NCI-H1417 treated with DMSO at 0.1 percent for 48 hours (cell line): ENCODE measurements at places on chromosomes 1 and 21.

DNA sequence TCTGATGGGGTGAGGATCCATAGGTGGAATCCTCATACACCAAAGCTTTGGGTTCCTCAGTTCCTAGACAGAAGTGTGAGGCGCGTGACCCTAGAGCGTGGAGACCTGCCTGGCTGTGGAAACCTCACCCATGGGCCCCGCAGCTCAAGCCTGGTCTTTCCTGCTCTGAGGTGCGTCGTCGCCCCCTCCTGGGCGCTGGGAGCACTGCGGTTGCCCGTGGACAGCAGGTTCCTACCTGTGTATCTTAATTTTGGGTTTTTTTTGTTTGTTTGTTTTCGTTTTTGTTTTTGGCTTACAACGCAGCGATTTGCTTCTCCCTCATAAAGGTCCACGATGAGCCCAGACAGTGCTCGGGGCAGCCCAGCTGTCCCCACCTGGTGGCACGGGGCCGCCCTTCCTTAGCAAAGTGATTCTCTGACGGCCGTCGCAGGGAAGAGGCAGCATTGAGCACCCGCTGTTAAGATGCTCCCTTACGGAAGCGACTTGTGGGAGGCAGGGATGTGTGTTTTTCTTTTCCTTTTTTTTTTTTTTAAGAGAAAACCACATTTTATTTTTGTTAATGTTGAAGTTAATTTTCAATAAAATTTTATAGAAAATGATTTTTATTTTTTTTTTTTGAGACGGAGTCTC is 36.5 kb upstream of the TRAPPC10 start:
- peak; percentile 7 for DNase-seq

DNA sequence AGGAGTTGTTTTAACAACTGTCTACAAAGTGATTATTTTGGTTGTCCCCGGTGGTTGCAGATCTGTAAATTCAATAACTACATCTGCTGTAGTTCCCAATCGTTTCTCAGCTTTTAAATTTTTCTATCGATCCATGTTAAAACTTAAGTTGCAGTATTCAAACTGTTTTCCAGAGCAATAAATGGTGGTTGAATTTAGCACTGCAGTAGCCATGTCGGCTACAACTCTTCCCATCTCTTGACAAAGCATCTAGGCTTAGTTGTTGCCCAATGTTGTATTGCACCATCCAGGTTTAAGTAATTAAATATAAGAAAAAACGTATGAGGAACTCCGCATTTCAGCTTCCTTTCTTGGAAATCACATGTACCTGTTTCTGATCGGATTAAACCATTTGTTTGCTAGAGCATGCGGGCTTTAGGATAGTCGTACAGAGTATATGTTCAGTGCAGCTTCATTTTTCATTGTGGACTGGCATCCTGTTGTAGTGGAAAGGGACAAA is 996 bp downstream of the CNIH4 start:
- DNase-seq = no peak

DNA sequence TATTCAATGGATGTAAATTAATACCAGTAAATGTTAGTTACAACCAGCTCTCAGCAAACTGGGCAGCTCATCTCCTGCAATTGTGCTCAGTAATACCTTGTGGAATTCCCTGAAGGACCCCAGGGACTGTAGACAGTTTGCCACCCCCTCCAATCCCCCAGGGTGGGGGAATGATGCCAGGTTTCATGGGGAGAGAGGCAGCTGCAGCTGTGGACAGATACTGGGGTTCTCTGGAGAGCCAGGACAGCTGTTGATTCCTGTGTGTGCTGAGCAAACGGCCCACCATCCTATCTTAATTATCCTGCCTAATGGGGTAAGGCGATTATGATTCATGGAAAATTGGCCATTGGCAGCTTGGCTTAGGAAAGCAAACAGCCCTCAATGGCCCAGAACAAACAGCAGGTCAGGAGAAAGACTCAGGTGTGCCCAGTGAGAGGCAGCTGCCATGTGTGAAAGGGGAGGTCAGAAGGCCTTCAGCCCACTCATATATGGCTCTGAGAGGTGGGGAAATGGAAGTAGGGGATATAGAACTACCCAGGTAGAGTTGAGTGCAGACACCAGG is 148.9 kb upstream of the CTTNBP2NL start:
- DNase-seq = peak; percentile 32

GRCh38 chr1:241677201-241677600 is 25.1 kb downstream of the WDR64 start:
- no peak for DNase-seq

DNA sequence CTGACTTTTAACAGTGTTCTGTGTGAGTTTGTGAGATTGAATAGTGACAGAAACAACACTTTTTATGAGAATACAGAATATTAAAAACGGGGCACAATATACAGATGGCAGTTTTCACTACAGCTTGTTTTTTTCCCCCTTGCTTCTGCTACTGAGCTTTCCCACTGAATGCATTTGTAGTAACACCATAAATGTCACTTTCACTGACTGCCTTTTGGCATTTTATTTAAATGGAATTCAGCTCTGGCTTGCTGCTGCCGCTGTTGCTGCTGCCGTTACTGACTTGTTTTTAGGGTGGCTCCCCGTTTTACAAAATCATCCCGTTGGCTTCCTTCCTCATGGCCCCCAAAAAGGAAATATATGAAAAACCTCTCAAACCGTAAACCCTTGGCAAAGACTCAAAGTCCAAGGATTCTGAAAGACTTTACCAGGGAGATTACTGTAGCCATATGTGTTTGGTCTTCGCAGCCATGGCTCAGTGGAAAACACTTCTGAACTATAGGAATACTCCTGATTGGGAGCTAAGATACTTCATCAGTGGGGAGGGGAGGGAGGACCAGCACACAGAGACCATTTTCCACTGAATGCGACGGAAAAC is 151.0 kb downstream of the NUF2 start:
- no peak for DNase-seq

DNA sequence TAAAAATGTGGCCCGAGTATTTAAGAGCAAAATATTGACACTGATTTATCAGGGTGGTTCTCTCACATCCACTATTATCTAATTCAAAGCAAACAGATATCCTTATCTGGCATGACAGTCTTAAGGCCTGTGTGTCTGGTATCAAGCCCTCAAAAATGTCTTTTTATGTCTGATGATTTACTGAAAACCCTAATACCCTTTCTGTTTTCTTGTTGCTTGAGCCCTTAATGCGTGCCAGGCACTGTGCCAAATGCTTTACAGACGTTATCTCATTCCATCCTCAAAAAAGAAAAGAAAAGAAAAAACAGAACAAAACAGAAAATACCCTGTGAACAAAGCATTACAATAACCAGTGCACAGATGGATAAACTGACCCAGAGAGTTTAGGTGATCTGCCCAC is 5.7 kb downstream of the DUSP23 start:
- DNase-seq = no peak

DNA sequence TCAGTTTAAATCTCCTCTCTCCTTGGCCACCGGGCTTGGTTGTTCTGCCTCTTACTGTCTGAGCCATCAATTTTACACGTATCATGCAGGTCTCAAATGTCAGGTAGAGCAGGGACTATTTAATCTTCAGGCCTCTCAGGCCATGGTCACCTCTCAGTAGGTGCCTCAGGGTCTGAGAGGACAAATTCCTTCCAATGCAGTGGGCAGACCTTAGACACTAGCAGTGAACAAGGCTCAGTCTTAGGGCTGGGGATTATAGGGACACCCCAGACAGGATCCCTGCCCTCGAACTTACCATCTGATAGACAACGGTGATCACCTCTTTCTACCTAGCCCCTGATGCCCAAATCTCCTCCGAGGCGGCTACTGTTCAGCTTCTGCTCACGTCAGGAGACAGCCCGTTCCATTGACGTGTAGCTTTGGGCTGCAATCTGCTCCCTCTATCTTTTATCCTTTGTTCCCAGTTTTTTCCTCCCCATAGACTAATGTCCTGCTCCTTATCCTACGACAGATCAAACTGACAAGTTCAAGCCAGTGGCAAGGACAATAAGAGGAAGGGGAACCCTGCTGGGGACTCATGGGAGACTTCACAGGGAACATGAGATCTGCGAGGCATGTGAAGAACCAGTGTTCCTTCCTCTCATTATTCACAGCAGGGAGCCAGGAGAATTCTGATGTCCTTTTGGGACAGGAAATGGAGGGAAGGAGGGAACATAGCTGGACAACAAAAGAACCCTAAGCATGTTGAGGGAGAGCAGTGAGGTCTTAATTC is 1.4 kb upstream of the MYOG start:
- no peak for DNase-seq

- DNase-seq = no peak
Measured at GRCh38 chr1:184792450-184792969, 37.9 kb upstream of the EDEM3 start.

DNA sequence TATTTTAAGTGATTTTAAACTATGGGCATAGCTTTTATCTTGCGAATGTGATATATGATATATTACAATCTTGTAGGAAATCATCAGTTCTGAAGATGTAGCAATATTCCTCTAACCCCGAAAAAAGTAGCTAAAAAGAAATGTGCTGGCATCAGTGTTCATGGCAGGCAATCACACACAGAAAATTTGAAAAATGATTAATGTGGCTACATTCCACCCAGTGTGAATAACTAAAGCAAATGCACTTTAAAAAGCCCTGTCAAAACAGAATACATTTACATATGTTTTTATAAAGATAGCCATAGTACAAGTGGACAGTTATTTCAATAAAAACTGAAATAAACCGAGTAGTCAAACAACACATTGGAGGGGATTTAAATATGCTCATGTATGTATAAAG is 260.2 kb downstream of the HHAT start:
- DNase-seq = no peak

DNA sequence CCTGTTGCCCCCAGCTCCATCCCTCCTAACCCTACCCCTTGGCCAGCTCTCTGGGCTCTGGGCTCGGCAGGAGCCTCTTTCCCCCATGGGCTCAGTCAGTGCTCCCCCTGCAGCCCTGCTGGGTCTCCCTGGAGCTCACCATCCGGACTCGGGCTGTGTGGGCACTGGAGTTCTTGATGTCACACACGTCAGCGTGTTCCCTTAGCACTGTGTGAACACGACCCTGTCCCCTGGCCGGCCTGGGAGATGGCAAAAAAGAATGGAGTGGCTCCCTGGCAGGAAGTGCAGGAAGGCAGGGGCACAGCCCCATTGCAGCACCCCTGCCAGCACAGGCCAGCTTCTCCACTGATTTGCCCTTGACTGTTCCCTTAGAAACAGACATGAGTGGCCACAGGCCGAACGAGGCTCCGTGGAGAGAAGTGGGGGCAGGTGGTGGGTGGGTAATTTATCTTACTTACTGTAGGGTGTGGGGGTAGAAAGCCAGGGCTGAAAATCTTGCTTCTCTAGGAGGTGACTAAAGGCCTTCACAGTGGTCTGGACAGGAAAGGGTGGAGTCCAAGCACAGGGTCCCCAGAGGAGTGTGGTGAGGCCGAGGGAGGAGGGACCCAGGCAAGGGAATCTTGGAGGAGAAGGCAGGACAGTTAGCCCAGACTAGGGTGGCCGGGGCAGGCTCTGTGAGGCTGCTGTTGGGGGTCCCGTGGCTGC is 381.7 kb upstream of the VAMP3 start:
- DNase-seq = no peak

- DNase-seq = no peak
Measured at GRCh38 chr1:102726417-102726816, 381.9 kb downstream of the COL11A1 start.

DNA sequence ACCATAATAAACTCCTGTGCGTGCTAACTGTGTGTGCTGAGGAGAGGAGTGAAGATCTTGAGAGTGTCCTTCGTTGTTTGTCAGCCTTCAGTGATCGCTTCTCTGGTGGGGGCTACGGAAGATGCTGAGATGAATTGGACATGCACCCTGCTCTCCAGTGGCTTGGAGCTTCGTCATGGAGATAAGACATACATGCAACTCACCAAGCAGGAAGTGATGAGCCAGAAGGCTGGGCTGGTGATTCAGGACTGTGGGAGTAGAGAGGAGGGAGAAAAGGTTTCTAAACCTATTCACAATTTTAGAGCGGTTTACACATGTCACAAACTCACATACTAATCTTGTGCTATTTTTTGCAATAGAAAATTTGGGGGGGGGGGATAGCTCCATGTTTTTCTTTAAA is 128.9 kb upstream of the ADAR start:
- DNase-seq = no peak

DNA sequence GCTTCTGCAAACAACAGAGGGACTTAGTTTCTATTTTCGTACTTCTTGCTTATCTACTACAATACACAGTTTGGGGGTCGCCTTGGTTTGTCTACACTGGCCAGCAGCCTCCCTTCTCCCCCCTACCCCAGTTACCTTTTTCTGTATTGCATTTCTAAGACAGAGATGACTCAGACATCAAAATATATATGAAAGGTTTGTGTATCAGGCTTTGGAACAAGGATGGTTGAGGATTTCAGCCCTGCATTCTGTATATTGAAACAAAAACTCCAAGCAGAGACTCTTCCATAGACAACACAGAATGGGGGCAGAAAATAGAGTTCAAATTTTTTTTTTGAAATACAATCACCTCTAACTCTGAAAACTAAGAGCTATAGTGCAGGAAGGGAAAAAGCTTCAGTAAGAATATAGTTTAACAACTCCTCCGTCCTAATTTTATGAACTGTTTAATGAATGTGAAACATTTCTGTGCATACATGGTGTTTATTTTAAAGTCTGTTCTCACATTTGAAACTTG is 1.9 kb downstream of the SAMD13 start:
- DNase-seq = no peak

GRCh38 chr1:150780510-150780909 is 14.9 kb upstream of the CTSS start:
- DNase-seq = no peak

DNA sequence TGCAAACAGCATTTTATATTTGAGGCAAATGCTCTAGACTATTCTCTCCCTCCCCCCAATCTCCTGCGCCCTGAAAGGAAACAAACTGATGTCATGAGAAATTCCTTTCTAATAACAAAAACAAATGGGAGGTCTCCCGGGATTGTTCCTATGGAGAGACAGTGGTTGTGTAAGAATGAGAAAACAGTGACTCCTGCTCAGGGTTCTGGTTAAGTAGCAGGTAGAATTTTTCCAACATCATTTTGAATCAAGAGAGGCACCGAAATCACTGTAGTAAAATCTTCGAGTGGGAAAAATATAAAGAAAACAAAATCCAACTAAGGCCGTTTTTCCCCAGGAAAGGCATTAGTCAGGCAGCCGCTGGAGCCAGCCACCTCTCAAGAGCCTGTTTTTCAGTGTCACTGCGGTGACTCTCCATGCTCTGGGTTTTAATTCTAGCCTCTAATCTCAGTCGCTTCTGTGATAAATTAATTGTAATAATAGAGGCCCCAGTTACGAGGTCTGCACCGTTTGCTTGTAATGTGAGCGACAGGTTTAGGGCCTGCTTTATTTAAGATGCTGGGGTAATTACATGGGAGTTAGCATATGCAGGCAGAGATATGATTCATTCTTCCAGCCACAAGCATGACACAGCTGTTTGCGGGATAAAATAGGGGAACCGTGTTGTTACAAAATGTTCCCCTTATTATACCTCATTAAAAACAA is 80.3 kb downstream of the RNF220 start:
- DNase-seq = peak; percentile 69

- no peak for DNase-seq
Measured at GRCh38 chr1:81937791-81938450, 137.2 kb downstream of the ADGRL2 start.

DNA sequence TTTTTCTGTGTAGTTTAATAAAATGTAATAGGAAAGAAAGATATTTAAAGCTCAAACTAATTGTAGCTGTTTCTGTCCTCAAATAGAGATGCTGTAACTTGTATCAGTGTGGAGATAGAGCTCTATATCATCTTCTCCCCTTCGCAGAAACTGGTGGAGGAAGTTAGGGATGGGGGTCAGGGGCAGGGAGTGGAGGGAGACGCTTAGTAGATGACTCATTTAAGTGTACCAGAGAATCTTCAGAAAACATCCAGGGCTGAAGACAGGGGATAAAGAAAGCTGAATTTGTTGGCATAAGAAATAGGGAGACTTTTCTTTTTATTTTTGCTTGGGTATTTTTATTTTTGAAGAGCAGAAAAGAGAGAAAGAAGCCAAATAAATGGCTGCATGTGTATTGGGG is 282.6 kb upstream of the DPYD start:
- no peak for DNase-seq
